Stimulated activated CD4-positive, alpha-beta T cell treated with anti-CD3 and anti-CD28 coated beads, Interleukin-15, amount 100 ng/mL, for 48 hours (primary cell): ENCODE measurements at places on chromosomes 3 and 15.

DNA sequence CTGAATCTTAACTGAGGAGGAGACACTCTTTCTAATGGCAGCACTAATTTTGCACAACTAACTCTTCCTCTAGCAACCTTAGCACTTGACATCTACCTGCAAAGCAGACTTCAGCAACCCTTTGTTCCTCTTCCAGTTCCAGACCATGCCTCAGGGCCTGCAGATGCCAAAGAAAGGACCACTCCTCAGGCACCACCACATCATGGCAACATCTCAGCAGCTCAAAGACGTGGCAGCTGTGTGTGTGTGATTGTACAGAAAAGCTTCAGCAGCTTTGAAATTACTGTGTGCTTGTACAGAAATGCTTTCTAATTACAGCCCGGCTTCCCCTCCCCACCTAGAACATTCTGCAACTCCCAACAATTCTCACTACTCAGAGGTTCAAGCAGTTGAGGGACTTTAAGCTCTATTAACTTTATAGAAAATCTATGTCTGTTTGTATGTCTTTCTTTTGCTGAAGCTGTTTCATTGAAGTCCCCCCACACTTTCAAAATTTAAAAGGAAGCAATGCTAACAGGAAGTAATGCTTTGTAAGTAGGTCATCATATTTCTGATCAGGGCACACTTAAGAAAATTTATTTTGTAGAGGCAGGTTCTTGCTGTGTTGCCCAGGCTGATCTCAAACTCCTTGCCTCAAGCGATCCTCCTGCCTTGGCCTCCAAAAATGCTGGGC, 115.2 kb downstream of the CD47 start:
- DNase-seq = no peak

DNA sequence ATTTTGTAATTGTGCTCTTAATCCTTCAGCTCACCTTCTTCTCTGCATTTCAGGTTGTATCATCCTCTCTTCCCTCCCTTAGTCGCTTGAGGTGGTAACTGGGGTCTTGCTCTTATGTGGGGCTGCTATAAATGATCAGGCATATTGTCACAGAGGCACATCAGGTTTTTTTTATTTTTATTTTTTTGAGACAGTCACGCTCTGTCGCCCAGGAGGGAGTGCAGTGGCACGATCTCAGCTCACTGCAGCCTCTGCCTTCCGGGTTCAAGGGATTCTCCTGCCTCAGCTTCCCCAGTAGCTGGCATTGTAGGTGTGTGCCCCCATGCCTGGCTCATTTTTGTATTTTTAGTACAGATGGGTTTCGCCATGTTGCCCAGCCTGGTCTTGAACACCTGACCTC, 9.9 kb downstream of the CDV3 start:
- DNase-seq = no peak

DNA sequence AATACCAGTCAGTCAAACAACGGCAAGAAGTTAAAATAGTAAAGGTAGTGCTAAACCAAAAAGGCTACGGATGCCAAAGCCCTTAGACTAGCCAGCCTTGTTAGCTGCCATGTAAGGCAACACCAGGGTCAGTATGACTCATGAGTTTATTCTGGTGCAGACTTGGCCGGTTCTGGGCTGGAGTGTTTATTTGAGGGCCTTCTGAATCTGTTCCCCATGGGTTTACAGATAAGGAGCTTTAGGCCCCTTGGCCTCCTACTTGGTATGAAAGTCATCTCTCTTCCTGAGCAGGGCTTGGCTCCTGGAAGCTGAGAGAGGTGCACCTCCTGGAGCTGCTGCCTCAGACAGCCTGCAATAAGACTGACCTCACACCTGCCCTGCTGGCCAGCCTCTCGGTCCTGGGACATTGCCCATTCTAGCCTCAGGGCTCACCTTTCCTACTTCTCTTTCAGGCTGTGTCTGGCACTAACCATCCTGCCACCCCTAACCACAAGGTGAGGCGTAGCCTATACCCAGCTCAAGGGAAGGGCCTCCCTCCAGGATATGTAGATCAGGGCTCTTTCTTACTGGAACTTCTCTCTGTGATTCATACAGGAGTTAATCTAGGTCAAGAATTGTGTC, 10.4 kb upstream of the RTP1 start:
- DNase-seq = no peak

GRCh38 chr15:40279437-40280141, 3.3 kb downstream of the ANKRD63 start:
- DNase-seq = peak; percentile 60

- DNase-seq = no peak
These were observed 39.0 kb downstream of the CORO2B start for GRCh38 chr15:68617777-68618176.

DNA sequence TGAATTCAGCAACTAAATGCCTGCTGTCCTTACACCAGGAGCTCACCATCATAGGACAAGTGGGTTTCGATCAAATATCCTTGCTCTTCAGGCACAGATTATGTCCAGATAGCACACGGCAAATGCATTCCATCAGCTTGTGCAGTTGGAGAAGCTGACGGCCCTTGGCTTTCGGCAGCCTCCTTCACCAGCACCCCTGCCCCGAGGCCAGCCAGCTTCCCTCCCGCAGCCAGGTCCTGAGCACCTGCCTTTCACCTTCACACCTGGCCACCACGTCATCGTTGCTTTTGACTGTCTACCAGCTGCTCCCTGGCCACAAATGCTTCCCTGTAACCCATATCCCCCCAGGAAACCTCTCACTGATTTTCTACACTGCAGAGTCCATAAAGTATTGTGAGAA, 355.5 kb downstream of the OCA2 start:
- no peak for DNase-seq

GRCh38 chr15:68389041-68389930, 42.7 kb downstream of the ITGA11 start:
- DNase-seq = no peak

DNA sequence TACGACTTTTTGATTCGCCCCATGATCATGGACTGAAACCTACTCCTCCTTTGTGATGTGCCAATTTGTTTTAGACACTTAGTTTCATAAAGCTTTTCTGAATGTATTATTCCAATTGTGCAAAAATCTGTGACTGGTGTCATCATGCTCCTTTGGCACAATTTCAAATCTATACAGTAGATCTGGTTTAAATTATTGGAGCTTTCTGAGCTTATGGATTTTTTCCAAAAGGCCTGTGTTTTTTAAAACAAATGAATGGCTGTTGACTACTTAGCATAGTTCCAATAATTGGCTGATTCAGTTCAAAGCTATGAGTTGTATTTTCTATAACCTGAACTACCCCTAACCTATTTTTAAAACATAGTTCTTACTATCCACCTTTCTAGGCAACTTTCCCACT, 282.7 kb downstream of the CNTN3 start:
- DNase-seq = no peak

DNA sequence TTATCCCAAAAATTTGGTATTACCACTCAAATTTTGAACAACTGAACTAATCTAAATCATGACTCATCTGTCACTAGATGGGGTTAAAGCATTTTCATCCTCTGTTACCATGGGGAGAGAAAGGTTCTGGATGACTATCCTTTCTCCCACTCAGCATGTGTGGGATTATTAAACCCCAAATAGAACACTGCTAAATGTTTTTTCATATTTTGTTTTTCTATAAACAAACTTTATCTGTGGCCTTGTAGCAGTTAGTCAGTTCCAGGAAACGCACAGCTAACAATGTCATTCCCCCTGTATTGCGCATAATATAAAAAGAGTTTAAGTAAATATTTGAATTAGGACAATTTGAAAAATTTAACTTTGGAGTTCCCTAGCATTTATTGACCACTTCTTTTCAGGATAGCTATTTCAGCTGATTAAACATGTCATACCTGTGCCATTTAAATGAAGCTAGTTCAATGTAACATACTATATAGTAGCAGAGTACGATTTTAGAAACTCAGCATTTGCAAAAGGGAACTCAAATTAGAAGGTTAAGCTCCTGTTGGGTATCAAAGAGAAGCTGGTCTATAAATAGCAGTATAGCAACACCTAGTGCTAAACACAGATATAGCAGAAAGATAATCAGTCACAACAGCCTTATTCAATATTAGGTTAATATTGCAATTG, 9.2 kb upstream of the TMEM212 start:
- no peak for DNase-seq

GRCh38 chr3:126081618-126082361, 2.1 kb downstream of the SLC41A3 start:
- DNase-seq = no peak

DNA sequence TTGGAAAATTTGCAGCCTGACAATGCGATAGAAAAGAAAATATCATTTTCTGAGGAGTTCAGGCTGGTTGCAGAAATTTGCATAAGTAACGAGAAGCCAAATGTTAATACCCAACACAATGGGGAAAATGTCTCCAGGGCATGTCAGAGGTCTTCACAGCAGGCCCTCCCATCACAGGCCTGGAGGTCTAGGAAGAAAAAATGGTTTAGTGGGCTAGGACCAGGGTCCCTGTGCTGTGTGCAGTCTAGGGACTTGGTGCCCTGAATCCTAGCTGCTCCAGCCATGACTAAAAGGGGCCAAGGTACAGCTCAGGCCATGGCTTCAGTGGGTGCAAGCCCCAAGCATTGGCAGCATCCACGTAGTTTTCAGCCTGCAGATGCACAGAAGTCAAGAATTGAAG, 14.5 kb upstream of the AP4E1 start:
- no peak for DNase-seq

DNA sequence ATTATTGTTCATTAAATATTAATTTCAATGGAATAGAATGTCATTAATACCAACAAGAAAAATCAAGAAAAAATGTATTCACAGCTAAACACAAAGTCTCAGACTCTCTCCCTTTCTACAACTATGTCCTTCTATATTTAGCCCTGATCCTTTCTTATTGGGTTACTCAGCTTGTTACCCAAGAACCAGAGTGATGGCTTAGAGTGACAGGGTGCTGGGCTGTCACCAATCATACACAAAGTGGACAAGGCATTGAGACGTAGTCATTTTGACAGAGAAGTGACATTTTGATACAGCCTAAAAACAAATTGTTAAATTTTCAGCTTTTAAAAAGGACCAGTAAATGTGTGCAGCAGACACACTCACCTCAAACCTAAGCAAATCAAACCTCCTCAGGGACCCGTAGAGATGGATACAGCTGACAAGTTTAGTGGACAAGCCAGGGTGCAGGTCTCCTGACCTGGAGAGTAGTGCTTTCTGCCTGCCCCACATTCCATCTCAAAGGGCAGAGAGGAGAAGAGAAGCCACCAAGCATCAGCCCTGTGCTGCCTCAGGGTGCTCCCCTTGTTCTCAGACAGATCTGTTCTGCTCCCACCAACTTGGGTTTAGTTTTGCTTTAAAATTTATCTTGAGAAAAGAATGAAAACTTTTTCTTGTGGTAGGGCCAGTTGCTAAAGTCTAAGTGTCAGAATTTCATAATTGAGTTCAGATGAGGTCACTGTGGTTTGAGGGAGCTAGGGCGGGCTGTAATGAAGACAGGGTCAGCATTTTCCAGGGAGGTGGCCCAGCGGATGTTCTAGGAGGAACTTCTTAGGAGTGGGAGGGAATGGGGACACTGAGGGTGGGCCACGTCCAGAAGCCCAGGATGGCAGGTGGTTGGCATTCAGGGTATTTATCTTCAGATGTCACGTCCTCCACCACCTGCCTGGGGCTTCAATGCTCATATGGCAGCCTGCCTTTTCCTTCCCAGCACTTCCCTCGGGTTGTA, 136.5 kb upstream of the TBL1XR1 start:
- DNase-seq = no peak

- DNase-seq = peak; percentile 24
These were observed 15.0 kb downstream of the TIGIT start for GRCh38 chr3:114308830-114309229.

DNA sequence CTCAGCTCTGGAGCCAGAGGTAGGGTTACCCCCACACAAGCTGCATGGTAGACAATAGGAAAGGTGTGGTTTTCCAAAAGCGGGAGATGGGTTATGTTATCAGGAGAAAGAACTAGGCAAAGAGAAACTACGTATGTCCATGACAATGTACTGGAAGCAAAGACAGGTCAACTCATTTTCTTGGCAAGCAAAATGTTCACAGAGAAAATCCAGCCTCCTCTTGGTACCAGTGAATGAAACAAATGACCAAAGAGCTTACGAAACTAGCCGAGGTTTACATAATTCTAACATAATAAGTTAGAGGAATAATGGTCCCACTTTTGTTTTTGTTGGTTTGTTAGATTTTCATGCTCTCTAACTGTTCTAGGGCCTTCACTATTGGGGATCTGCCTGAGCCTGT, 338.1 kb upstream of the TGFBR2 start:
- no peak for DNase-seq

- peak; percentile 6 for DNase-seq
These were observed 20.9 kb downstream of the TRPM1 start for GRCh38 chr15:31080591-31081014.

DNA sequence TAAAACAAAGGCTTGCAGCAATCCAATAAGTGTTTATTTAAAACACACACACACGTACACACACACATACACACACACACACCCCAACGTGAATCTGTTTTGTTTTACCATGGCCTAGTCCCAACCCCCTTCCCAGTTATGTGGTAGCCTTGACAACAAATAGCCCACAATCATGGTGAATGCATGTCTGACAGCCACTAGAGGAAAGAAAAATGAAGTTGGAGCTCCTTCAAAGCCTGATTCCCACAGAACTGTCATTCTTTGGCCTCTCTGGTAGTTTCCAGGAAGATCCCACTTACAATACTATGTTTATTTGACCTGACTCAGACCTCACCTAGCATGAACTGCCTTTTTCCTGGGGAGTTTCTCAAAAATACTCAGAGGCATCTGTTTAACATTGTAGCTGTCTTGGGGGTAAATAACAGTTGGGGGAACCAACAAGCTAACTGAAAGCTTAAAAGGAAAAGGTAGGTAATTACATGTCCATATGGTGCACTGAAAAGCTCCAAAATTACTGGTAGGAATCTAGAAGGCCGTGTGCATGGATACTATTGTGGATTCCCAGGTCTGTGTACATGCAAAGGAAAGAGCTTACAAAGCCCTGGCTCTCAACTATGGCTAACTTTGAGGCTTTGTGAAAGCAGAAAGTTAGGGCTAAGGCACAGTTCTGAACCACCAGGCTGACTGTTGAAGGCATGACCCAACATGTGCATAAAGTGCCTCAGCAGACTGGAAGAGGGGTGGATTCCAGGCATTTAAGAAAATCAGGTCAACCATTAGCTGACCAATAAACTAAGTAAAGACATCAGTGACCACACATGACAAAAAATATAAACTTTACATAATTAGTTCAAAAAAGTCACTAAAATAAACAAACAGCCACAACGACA, 65.3 kb downstream of the FAIM start:
- no peak for DNase-seq

- no peak for DNase-seq
These were observed 11.0 kb upstream of the CTNNB1 start for GRCh38 chr3:41188306-41188705.

DNA sequence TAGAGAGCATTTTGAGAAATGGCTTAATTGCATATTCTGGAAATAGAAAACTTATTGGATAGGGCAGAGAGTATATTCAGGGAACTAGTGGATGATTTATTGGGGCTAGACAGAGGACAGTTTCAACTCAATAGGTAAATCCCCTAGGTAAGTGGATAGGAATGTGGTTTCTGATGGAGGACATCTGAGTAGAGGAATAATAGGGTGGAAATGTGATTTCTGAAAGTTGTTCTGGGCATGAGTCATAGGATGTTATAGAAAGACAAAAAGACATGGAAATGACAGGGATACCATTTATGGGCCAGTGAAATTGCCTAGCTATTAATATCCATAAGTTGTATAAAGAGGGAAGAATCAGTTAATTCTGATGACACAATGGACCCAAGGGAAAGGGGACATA, 563.3 kb upstream of the GOLIM4 start:
- DNase-seq = no peak

- DNase-seq = no peak
These were observed 14.4 kb downstream of the POLG start for GRCh38 chr15:89320200-89320599.
